ENCODE measurements at places on chromosomes 11 and 22. TPM values are rescaled to one million over a fixed set of nuclear protein-coding genes. Genes with fewer than 3 reads are reported as not detected.

DNA sequence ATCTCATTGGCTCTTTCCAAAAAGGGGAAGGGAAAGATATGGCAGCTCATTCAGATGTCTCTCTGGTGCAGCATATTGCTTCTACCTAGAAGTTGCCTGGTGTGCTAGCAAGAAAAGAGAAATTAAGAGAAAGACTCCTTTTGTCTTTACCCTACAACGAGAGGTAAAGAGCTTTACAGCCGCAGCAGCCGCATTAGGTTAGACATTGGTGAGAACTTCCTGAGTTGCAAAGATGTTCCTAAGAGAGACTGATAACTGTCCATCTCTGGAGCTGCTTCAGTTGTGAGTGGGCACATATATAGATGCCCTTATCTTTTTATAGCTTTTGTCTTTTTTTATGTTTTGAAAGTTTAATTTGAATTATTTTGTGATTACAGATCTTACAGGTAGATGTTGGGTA is 80.8 kb upstream of the NNMT start:
- no peak for DNase-seq
- H3K27me3 ChIP-seq = no peaks in the 10 kb centered on the region
- H3K4me1 ChIP-seq = no peaks in the 10 kb centered on the region

GRCh38 chr11:16179676-16180075 is 176.7 kb downstream of the SOX6 start:
- no peaks in the 10 kb centered on the region for H3K4me1 ChIP-seq
- DNase-seq = no peak
- no peaks in the 10 kb centered on the region for H3K36me3 ChIP-seq
- no peaks in the 10 kb centered on the region for H3K27me3 ChIP-seq
- H3K4me3 ChIP-seq = no peak overlapping the region
- H3K27ac ChIP-seq = no peak overlapping the region

DNA sequence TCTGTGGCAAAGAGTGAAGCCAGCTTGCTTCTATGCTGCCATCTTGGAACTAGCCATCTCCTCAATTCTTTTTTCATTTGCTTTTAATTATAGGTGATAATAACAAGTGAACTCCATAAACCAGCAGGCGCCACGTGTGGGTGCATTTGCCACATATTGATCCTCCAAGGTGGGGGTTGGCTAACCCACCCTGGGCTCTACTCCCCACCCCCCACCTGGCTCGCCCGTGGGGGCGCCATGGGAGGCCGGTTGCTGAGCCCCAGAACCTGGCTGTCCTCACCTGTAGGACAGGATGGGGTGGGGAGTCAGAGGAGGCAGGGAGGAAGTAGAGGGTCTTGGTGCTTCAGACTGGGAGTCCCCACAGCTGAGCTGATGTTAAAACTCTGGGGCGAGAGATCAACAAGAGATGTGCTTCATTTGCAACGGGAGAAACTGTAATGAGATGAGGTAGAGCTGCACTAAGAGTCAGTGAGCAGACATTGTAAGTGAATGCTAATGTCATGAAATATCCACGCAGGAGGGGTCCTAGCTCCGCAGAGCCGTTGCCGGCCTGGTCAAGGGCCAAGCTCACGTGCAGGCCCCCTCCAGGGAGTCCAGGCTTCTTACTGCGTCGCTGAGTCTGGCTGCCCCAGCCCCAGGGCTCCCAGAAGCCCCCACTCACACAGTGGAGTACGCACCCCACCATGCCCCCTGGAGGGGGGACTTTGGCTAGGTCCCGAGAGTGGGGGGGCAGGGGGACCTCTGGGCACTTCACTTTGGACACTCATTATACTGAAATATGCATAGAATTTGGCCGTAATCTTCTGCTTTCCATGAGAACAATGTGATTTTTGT is 59.4 kb downstream of the BRD1 start:
- no peak overlapping the region for H3K27ac ChIP-seq
- no peak for DNase-seq
- H3K27me3 ChIP-seq = no peaks in the 10 kb centered on the region
- no peak overlapping the region for H3K4me3 ChIP-seq
- H3K36me3 ChIP-seq = peaks cover 9% of the 10 kb centered on the region

DNA sequence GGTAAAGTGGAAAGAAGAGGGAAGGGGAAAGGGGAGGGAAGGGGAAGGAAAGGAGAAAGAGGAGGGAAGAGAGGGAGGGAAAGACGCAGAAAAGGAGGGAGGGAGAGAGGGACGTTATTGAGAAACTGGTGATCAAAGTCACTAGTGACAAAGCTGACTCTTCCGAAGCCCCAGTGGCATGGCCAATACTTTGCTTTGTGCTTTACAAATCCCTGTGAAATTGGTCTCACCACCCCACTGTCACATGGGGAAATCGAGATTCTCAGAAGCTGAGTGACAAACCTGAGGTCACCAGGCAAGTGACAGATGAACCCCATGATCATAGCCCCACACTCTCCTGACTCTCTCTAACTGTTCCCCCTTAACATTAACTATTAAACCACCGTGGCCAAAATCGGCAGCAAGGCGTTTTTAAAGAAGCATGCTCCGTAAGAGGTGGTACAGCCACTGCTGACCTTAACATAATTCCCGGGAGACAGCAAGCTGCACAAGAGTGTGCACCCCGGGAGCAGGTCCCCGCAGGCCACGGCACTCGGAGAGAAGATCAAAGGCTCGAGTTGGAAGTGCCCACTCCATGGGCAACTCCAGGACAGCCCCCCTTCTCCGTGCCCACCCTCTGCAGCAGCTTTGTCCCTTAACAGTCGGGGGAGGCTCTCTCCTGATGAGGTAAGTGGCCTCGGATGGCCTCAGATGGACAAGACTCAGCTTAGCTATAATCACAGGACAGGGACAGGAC is 34.8 kb downstream of the CELSR1 start:
- no peak overlapping the region for H3K4me3 ChIP-seq
- no peaks in the 10 kb centered on the region for H3K36me3 ChIP-seq
- no peak overlapping the region for H3K27ac ChIP-seq

DNA sequence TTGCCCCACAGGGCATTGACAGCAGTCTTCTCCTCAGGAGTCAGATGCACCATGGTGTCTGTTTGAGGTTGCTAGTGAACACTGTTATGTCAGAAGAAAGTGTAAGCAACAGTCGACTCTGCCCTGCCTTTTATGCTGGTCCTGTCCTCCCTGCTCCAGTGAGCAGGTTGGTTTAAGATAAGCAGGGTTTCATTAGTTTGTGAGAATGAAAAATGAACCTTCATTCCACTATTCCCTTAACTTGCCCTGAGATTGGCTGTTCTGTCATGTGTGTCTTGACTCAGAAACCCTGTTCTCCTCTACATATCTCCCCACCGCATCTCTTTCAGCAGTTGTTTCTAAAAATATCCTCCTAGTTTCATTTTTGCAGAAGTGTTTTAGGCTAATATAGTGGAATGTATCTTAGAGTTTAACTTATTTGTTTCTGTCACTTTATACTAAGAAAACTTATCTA is at the start of gene HBD:
Gene HBD (minus strand): TSS at position 103 of the 454 bp plus-strand sequence. CDS start 50 bp downstream, at position 53.
- DNase-seq = no peak
- H3K27me3 ChIP-seq = no peaks in the 10 kb centered on the region
- no peaks in the 10 kb centered on the region for H3K36me3 ChIP-seq
- H3K4me1 ChIP-seq = no peaks in the 10 kb centered on the region

NEFH gene
- 0.19 TPM for total RNA-seq

All from naive thymus-derived CD4-positive, alpha-beta T cell (primary cell).